ENCODE measurements at places on chromosomes 1 and 21.

DNA sequence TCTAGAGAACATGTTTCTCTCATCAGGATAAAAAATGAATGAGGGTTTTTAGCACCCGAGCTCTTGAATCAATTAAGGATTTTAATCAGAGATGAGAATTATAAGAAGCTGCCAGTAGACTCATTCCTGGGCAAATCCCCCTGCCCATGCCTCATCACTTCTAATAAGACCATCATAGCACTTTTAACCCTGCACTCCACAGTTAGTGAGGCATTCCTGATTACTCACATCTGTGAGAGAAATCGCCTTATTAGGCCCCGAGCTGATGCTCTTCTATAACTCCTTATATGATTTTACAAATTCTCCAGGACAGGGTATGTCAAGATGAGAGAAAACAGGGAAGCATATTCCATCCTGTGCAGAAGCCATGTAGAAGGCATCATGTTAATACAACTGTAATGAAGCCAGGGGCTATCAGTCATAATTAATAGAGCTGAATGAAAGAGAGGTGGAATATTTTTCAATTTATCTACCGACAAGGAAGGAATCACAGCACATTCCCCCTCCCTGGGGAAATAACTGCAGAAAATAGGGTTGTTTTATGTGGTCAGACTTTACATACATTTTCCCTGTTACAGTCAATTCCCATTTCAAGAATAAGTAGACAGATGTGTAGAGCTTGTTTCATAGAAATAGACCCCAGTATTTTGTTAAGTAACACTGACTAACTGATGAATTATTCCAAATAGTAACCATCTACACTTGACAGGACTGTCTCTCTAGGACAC lies 272.7 kb downstream of the HHIPL2 start:
- no peak for DNase-seq

GRCh38 chr1:206102292-206102936 lies 14.8 kb downstream of the AVPR1B start:
- no peak for DNase-seq

- DNase-seq = no peak
Observed at GRCh38 chr1:151993084-151993733, 450 bp downstream of the S100A10 start.

- no peak for DNase-seq
Observed at GRCh38 chr1:116911779-116912469, 2.2 kb downstream of the PTGFRN start.

DNA sequence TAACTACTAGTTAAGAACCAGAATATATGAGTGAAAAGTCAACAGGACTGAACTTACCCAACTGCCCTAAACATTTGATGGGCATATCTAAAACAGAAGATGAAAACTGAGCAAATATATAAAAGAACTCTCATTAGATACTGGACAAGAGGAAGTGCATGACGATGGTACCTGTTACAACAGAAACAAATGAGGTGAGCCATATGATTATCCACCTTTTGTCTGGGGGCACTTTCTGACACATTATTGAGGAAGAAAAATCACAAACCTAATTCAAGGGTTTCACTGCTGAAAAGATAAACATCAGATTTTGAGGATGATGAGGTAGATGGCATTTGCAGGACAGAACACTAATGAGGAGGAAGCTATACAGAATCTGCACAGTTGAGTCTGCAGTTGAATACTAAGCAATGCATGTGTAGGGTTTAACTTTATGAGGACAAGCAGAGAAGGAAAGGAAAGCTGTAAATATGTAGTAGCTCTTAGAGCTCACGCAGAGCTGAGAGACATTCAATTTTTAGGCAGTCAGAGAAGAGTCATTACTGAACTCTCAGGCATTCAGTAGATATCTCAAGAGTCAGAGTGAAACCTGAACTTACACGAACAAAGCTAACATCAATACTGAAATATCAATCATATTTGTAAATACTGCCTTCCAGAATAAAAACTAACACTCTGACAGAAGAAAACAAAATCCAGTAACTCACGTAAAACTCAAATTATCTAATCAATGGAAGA lies 262.1 kb downstream of the AKT3 start:
- DNase-seq = no peak

DNA sequence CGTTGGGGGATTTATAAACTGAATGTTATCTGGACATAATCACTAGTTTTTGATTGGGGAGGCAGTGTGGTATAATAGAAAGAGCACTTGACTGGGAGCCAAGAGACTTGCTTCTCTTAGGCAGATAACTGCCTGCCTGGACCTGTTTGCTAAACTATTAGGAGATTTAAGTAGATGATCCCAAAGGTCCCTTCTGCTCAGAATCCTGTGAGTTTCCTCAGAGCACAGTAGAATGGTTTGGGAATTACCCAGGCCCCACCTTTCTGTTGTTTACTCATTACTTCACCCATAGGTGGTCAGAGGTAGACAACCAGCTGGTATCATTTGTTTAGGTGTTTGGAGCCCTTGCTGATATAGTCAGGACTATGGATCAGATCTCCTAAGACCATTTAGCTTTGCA lies 10.3 kb upstream of the PODN start:
- DNase-seq = no peak

DNA sequence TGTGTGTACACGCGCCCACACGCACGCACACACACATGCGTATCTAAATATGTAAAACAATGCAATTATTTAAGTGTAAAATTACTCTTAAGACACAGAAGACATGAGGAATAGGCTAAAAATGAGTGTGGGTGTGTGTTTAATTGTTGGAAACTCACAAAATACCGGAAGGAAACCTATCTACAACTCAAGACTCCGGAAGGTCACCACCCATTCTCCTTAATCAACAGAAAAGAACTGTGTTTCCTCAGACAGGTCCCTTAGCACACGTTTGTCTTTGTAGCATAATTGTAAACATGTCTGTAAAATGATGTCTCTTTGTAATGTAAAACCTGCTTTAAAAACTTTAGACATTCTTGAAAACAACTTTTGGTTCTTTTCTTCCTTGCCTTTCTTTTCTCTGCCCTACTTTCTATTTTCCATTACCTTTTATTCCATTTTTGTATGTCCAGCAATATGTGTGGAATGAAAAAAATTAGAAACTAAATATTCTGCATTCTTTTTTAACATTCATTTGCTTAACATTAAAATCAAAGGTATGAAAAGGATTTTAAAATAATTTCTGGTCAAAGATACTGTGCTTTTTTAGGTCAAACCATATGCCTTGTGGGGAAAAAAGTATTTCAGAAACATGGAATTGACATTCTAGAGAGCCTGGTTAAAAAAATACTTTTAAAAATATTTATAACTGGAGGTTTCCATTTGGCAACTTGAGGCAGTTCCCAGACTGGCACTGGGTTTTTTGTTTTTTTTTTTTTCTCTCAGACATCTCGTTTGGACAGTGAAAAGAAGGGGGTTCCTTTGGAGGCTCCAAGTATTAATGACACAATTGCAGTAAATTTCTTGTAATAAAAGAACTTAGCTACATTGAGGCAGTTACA lies 46.2 kb downstream of the ATP5PF start:
- no peak for DNase-seq

- no peak for DNase-seq
Observed at GRCh38 chr1:190474650-190475211, 2.9 kb downstream of the BRINP3 start.

DNA sequence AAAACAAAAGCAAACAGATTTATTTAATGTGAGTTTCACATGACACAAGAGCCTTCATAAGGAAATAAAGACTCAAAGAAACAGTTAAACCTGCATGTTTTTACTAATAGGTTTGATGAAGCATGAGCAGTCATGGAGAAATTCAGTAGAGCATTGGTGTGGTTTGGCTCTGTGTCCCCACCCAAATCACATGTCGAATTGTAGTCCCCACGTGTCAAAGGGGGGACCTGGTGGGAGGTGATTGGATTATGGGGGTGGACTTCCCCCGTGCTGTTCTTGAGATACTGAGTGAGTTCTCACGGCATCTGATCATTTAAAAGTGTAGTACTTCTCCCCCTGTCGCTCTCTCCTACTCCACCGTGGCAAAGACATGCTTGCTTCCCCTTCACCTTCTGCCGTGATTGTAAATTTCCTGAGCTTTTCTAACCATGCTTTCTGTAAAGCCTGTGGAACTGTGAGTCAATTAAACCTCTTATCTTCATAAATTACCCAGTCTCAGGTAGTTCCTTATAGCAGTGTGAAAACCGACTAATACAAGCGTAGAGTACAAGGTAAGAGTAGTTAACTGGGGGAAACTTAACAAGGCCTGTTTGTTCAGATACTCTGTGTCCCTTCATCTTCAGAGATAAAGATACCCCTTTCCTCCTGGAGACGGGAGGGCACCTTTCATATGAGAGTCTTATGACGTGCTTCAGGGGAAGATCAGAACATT lies 354.8 kb downstream of the SIPA1L2 start:
- no peak for DNase-seq

GRCh38 chr1:44050261-44050660 lies 19.0 kb upstream of the SLC6A9 start:
- no peak for DNase-seq

DNA sequence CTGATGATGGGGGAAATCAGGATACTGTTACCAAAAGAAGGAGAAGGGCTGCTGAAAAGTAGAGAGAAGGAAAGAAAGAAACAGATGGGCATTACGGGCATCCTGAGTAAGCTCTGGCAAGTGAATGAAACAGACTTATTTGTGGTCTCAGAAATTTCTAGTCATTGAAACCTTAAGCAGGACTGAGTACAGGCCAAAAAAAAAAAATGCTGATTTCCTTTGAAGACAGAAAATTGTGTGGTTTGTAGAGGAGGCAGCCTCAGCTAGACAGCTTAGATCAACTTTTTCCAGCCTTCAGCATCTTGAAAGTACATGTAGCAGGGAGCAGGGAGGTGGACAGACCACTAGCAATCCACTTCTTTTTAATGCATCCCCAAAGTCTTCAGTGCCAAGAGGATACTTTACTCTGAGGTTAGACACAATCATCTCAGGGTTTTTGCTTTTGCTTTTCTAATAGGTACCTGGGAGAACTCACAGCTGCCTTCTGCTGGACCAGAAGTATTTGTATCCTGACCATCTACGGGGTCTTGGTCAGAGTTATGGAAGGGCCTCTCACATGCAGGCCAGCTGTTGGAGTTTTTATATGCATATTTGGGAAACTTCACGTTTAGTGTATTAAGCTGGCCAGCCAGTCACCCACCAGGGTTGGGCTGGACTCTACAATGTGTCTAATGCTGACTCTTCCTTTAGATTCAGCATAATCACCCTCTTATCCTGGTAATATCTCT lies 10.6 kb upstream of the CAPZB start:
- DNase-seq = no peak

DNA sequence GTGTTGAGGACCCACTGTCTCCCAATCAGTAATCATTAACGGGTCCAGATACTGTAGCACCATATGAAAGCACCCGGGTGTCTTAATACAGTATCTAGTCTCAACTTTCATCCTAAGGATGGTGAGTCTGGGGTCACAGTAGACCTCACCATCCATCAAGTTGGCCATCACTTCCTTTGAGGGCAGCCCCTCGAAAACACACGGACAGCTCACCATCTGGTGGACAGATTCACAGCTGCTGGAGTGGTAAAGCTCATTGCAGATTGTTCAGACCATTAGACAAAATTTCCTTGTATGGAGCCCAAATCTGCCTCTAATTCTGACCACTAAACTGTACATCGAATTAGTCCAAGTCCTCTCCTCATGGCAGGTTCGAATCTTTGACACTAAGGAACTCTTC lies 123.1 kb downstream of the PGBD5 start:
- DNase-seq = no peak

DNA sequence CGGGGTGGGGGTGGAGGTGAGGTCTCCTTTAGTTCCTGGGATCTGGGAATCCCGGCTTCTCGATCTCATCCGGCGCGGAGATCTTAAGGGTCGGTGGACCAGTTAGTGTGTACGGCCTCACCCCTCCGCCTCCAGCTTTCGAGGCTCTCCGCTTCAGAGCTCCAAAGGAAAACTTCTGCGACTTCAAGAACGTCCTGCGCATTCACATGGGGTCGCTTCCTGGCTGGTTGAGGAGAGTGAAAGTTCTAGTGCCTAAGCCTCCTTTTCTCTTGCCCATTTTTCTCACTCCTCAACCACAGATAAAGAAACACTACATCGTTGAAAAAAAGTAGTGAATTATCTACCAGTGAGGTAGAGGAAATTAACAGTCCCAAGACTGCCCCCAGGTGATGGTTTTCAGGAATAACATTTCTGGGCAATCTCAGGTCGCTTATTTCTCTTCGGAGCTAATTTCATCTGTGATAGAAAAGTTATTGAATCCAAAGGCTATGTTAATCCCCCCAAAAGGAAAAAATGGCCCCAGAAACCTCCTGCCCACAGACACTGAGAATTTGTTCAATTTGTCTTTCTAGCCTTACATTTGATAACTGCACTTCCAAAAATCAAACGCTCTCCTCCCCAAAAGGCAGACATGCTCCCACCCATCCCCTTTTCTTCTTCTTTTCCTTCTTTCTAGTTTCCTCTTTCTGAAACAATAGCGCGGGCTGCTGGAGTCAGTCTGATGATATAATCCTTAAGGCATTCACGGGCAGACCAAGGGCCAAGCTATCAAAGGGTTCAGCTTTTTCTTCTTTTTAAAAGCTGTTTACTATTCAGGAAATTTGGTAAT lies 20.6 kb upstream of the TBX15 start:
- no peak for DNase-seq

DNA sequence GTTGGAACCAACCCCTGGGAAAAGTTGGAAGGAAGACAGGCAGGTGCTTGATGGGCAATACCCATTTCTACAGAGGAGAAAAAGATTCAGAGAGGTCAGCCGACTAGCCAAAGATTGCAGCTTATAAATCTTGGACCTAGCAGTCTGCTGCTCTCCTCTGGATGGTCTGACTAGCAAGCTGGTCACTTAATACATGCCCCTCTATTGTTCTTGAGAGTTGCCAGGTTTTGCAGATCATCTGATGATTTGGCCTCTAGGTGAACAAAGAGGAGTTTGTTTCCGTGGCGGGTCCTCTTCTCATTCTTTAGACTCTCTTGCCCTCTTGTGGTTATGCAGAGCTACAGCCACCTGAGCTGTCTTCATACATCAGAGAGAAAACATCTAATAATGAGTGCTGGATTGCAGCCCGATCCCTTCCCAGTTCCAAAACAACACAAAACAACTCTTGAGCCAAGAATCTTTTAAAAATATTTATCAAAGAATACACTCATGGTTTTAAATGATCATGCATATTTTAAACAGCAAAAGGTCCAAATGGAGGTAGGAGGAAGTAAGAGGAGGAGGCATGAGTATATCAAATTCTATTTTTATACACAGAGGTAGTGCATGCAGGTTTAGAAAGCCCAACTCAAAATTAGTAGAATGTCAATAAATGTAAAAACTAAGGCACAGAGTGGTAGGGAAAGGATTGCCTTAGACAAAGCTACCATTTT lies 115.7 kb downstream of the SLC30A10 start:
- DNase-seq = no peak

DNA sequence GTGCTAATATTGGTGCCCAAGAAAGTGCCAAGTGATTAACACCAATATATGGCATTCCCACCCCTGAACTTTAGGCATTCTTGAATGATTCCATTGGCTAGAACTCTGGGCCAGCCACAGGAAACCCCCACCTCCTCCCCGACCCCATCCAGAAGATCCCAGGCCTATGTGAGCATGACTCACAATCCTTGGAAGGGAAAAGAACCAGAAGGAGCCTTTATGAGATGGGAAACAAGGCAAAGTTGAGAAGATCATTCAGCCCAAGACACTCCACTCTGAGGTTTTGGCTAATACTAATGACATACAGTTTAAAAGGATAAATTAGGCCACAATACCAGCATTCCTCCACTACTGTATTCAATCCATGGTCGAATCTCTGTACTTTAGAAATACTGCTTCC lies 21.8 kb downstream of the ELK4 start:
- no peak for DNase-seq
